Natural killer cell treated with Interleukin-12 subunit alpha and Interleukin-12 subunit beta and Interleukin-15 and Interleukin-18, amount 100 ng/mL, for 72 hours (primary cell): ENCODE measurements at places on chromosomes 1 and 21.

GRCh38 chr1:81832573-81832972, 31.8 kb downstream of the ADGRL2 start:
- no peaks in the 10 kb centered on the region for H3K27me3 ChIP-seq
- no peak overlapping the region for H3K27ac ChIP-seq
- no peak overlapping the region for H3K4me3 ChIP-seq
- H3K36me3 ChIP-seq, result no peaks in the 10 kb centered on the region

DNA sequence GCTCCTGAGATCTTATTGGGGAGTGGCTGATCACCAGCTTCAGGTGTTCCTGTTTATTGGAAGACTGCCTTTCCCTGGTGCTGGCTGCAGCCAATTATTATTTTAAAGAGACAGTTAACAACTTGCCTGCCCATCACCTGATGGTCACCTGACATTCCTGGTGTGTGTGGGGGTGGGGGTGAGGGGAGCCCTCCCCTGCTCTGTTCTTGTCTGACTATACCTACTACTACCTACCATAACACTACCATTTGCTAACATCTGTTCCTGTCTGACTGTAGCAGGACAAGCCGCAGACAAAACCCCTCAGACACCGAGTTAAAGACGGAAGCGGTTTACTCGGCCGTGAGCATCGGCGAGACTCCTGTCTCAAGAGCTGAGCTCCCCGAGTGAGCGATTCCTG, 54.9 kb upstream of the NBPF3 start:
- H3K27me3 ChIP-seq, result no peaks in the 10 kb centered on the region
- H3K4me3 ChIP-seq, result no peak overlapping the region
- peaks cover 7% of the 10 kb centered on the region for H3K4me1 ChIP-seq
- H3K36me3 ChIP-seq, result peaks cover 8% of the 10 kb centered on the region

DNA sequence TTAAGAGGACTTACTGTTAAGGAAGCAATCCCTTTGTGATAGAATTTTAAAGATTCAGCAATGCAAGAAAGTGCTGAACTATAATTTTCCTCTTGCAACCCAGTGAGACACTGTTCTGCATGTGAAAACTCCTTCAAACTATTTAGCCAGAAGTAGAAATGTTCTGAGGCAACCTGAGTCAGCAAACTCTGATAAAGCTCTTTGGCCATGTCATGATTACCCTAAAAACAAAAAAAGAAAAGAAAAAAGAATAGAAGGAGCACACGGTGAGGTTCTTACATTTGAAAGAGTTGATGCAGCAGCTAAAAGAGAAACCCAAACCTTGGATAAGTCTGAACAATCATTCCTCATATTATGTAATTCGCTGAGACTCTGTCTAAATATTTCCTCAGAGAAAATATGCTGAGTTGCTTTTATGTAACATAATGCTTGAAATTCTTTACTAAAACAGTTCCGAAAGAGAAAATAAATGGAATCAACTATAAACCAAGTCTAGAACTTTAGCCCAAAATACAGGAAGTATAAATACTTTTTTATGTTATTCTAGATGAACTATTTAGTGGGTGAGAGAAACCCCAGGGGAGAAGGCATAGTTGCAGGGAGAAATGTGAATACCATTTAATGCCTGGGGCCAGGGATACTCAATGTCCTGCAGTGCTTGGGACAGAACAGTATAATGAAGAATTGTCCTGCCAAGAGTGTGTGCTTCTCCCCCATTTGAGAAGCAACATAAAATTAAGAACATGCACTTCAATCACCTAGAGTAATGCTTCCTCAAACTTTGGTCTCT, 60.0 kb downstream of the INTS7 start:
- H3K36me3 ChIP-seq, result peaks cover 22% of the 10 kb centered on the region
- no peaks in the 10 kb centered on the region for H3K4me1 ChIP-seq
- DNase-seq, result no peak
- no peaks in the 10 kb centered on the region for H3K27me3 ChIP-seq
- no peak overlapping the region for H3K4me3 ChIP-seq

- H3K4me1 ChIP-seq, result peaks cover 10% of the 10 kb centered on the region
- H3K27ac ChIP-seq, result peak overlapping the region; percentile 91
- H3K36me3 ChIP-seq, result peaks cover 6% of the 10 kb centered on the region
- H3K4me3 ChIP-seq, result no peak overlapping the region
- no peak for DNase-seq
These were observed 18.1 kb downstream of the ARHGEF2 start for GRCh38 chr1:155960081-155960745.

- H3K36me3 ChIP-seq, result no peaks in the 10 kb centered on the region
- DNase-seq, result no peak
- no peak overlapping the region for H3K4me3 ChIP-seq
- H3K27me3 ChIP-seq, result peaks cover 2% of the 10 kb centered on the region
- peaks cover 11% of the 10 kb centered on the region for H3K4me1 ChIP-seq
These were observed 9.3 kb upstream of the DHRS3 start for GRCh38 chr1:12627296-12627695.

GRCh38 chr1:78279051-78279450, 211.7 kb upstream of the PTGFR start:
- no peak for DNase-seq
- no peak overlapping the region for H3K4me3 ChIP-seq
- no peaks in the 10 kb centered on the region for H3K4me1 ChIP-seq

GRCh38 chr1:213876531-213876930, 111.2 kb upstream of the PROX1 start:
- H3K4me3 ChIP-seq, result no peak overlapping the region
- no peaks in the 10 kb centered on the region for H3K4me1 ChIP-seq
- no peak overlapping the region for H3K27ac ChIP-seq
- no peak for DNase-seq

- H3K4me1 ChIP-seq, result no peaks in the 10 kb centered on the region
- H3K4me3 ChIP-seq, result no peak overlapping the region
- H3K27me3 ChIP-seq, result no peaks in the 10 kb centered on the region
- no peak overlapping the region for H3K27ac ChIP-seq
- H3K36me3 ChIP-seq, result no peaks in the 10 kb centered on the region
These were observed 275.5 kb upstream of the RUNX1 start for GRCh38 chr21:35324372-35325220.

DNA sequence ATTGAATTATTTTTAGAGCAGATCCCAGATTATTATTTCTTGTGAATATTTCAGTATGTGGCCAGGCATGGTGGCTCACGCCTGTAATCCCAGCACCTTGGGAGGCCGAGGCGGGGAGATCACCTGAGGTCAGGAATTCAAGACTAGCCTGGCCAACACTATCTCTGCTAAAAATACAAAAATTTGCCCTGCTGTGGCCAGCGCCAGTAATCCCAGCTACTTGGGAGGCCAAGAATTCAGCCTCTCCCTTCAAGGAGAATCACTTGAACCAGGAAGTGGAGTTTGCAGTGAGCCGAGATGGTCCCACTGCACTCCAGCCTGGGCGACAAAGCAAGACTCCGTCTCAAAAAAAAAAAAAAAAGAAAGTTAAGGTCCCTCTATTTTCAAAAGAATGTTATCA, 4.3 kb downstream of the OSBPL9 start:
- H3K4me1 ChIP-seq, result peaks cover 27% of the 10 kb centered on the region
- H3K36me3 ChIP-seq, result no peaks in the 10 kb centered on the region
- H3K4me3 ChIP-seq, result no peak overlapping the region
- no peak overlapping the region for H3K27ac ChIP-seq
- H3K27me3 ChIP-seq, result no peaks in the 10 kb centered on the region
- DNase-seq, result no peak

GRCh38 chr21:15050568-15051377, 14.0 kb downstream of the NRIP1 start:
- peak overlapping the region; percentile 75 for H3K4me3 ChIP-seq
- H3K36me3 ChIP-seq, result no peaks in the 10 kb centered on the region
- H3K27ac ChIP-seq, result peak overlapping the region; percentile 81
- no peak for DNase-seq

- no peak for DNase-seq
- no peaks in the 10 kb centered on the region for H3K27me3 ChIP-seq
- H3K4me1 ChIP-seq, result peaks cover 20% of the 10 kb centered on the region
- H3K4me3 ChIP-seq, result no peak overlapping the region
- no peaks in the 10 kb centered on the region for H3K36me3 ChIP-seq
These were observed 2.6 kb downstream of the RIMS3 start for GRCh38 chr1:40662864-40663263.

GRCh38 chr1:11649237-11649623, 5.0 kb downstream of the FBXO2 start:
- H3K4me3 ChIP-seq, result no peak overlapping the region
- H3K27ac ChIP-seq, result no peak overlapping the region
- H3K36me3 ChIP-seq, result no peaks in the 10 kb centered on the region
- DNase-seq, result no peak
- H3K4me1 ChIP-seq, result peaks cover 27% of the 10 kb centered on the region
- H3K27me3 ChIP-seq, result no peaks in the 10 kb centered on the region

GRCh38 chr1:172670791-172671190, 11.9 kb downstream of the FASLG start:
- H3K4me3 ChIP-seq, result peak overlapping the region; percentile 91
- peak overlapping the region; percentile 98 for H3K27ac ChIP-seq
- H3K27me3 ChIP-seq, result no peaks in the 10 kb centered on the region
- peaks cover 62% of the 10 kb centered on the region for H3K36me3 ChIP-seq

DNA sequence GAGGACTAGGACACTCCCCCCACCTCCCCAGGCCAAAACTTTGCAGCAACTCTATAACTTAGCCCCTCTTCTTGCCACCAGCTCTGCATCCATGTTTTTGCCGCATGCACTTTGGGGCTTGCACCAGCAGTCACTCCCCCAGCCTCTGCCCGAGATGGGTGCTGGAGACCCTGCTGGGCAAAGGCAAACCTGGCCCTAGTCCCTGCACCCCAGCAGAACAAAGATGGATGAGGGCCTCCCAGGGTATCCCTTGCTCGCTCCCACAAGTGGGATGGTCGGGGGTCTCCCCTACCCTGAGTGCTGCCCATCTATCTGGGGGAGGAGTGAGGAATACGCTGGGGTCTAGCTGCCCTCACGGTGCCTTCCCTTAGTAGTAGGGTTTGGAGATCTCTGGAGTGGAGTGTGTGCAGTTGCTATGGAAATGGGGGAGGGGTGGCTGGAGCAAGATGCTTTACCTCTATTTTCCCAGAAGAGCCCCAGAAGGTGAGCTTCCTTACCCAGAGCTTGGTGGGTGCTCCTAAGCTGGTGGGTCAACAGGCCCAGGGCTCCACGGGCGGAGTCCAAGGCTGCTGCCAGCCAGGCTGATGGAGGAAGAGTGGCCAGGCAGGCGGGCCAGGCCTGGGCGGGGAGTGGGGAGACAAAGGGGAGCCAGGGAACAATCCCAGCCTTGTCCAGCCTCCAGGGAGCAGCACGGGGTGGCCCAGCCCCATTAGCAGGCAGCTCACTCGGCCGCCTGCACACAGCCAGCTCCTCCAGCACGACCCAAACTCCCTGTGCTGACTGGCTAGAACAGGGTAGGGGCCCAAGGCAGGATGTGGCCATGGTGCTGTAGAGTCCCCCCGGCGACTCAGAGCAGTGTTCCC, at the start of gene PAQR6:
TSS of gene PAQR6 (minus strand) at position 597 of the 863 bp plus-strand sequence. CDS start 1,325 bp downstream, outside the sequence.
- no peak for DNase-seq
- H3K4me1 ChIP-seq, result peaks cover 18% of the 10 kb centered on the region
- H3K4me3 ChIP-seq, result no peak within 1 kb of the TSS
- no peaks in the 10 kb centered on the region for H3K27me3 ChIP-seq
- peaks cover 2% of the 10 kb centered on the region for H3K36me3 ChIP-seq

DNA sequence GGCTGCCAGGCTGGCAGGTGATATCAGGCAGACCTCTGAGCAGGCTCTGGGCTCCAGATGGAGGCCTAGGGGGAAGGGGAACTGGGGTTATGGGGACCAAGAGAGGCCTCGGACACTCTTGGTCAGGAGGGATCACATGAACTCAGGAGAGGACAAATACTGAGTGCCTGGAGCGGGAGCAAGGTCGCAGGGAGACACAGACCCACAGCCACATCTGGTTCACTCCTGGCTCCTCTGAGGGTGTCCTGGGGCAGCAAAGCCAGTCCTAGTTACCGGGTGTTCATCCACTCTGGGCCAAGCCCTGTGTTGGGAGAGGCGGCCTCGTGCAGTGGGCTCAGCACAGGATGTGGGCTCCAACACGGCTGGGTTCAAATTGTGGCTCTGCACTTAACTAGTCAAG, 239.0 kb downstream of the PTPRU start:
- no peak overlapping the region for H3K27ac ChIP-seq
- H3K4me1 ChIP-seq, result no peaks in the 10 kb centered on the region
- peaks cover 38% of the 10 kb centered on the region for H3K27me3 ChIP-seq
- peak; percentile 37 for DNase-seq
- no peaks in the 10 kb centered on the region for H3K36me3 ChIP-seq

- no peaks in the 10 kb centered on the region for H3K4me1 ChIP-seq
- H3K36me3 ChIP-seq, result no peaks in the 10 kb centered on the region
- no peak for DNase-seq
- H3K4me3 ChIP-seq, result no peak overlapping the region
These were observed 56.9 kb upstream of the ATP2B4 start for GRCh38 chr1:203569490-203570318.

- DNase-seq, result no peak
- H3K27me3 ChIP-seq, result no peaks in the 10 kb centered on the region
- H3K27ac ChIP-seq, result no peak overlapping the region
- no peak overlapping the region for H3K4me3 ChIP-seq
These were observed 12.1 kb downstream of the OSBPL9 start for GRCh38 chr1:51628715-51629590.

GRCh38 chr1:16133007-16133961, 22.6 kb downstream of the EPHA2 start:
- no peaks in the 10 kb centered on the region for H3K36me3 ChIP-seq
- no peaks in the 10 kb centered on the region for H3K4me1 ChIP-seq
- DNase-seq, result no peak

DNA sequence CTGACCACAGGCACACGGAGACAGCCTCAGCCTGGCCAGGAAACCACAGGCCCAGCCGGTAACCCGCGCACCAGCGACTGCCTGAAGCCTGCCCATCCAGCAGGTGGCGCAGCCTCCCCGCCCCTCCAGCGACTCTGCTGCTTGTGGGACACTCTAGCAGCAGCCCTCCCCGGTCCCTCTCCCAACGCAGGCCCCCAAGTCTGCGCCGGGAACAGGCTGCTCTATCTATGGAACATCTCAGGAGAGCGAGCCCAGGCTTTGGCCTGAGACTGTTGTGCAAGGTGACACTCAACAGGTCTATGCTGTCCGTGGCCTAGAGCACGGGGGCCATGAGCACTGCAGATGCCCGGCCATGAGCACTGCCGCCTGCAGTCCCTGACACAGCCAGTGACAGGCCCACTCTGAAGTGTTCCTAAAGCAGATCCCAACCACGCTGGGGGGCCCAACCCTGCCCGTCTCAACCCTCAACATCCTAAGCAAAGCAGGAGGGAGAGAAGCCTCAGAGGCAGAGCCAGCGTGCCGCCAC, 28.4 kb downstream of the WDR4 start:
- H3K4me1 ChIP-seq, result peaks cover 16% of the 10 kb centered on the region
- peaks cover 13% of the 10 kb centered on the region for H3K36me3 ChIP-seq
- no peak overlapping the region for H3K4me3 ChIP-seq
